Upper lobe of right lung (tissue), 1 donor: ENCODE measurements at places on chromosomes 12 and 14. TPM values are rescaled to one million over a fixed set of nuclear protein-coding genes. Genes with fewer than 3 reads are reported as not detected.
A peak's percentile ranks its signal among the peaks of the same experiment; 100 is the strongest.

The RNASE3 gene
- total RNA-seq: not detected

The CCDC60 gene
- not detected for total RNA-seq

The ART4 gene
- 5.7 TPM for total RNA-seq

The MMAB gene
- total RNA-seq: 58.0 TPM

DNA sequence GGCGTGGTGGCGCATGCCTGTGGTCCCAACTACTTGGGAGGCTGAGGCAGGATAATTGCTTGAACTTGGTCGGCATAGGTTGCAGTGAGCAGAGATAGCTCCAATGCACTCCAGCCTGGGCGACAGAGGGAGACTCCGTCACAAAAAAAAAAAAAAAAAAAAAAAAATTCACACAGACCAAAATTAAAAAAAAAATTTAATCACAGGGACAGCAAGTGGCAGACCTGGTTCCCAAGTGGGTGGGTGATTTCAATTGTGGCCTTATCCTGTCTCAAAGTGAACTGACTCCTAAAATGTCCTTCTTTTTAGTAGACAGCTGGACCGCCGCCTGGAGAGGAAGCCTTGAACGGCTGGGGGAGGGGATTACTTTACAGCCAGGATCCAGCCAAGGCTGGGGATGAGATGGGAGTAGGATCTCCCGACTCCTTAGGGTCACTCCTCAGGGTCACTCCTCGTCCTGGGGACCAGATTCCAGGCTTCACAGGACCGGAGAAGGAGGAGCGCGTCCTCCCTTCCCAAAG lies 1.5 kb upstream of the KCNH3 start:
- peak; percentile 34 for DNase-seq

- DNase-seq: no peak
These were observed 17.3 kb downstream of the JAG2 start for GRCh38 chr14:105151084-105151837.

- no peak for DNase-seq
These were observed 17.2 kb downstream of the PACS2 start for GRCh38 chr14:105331575-105332349.

GRCh38 chr14:71960494-71961353 lies 28.5 kb downstream of the RGS6 start:
- no peak for DNase-seq
